ENCODE measurements at places on chromosomes 6 and 20.
A peak's percentile ranks its signal among the peaks of the same experiment; 100 is the strongest.

- no peak for DNase-seq
Observed at GRCh38 chr6:28433119-28433518, 10.2 kb downstream of the ZSCAN23 start.

- DNase-seq, result no peak
Observed at GRCh38 chr6:21395121-21395520, 198.4 kb upstream of the SOX4 start.

DNA sequence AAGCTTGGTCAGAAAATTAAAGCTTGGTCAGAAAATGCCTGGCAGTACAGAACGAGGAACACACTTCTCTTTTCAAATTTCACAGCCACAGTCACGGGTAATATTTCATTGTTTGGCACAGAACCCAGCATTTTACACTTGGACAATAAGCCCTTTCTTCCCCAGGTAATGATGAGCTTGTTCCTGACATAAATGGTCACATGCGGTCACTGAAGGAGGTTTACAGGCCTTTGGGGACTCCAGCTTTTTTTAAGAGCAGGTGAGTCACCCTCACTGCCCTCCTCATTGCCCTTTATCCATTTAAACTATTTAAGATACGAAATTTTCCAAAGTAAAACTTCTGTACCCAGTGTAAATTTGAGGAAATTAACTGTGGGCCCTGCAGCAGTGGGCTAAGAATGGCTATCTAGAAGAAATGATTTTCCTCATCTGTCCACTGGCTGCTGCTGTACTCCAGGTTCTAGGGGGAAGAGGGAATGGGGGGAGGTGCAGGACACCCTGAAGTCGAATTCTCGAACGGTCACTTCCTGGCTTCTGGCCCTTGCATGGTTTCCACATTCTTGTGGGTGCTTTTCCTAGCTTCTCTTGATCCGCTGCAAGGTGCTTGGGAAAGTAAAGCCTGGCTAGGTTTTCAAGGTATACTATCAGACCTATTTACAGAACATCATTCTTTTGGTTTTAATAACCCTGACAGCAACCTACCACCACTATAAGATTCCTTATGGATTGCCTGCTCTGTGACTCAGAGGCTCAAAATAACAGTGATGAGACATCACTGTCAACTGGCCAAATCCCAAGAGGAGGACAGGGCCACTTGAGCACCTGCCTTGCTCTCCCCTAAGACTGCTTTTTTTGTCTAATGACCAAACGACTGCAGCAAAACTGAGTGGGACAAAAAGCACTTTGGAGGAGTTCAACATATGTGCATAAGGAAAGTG, 75.8 kb downstream of the PREP start:
- DNase-seq, result no peak

- DNase-seq, result peak; percentile 94
Observed at GRCh38 chr20:54624706-54625390, 149.5 kb downstream of the DOK5 start.

GRCh38 chr6:37150314-37150713, 19.6 kb upstream of the PIM1 start:
- DNase-seq, result no peak

GRCh38 chr20:4067600-4068261, 52.4 kb upstream of the RNF24 start:
- DNase-seq, result no peak

DNA sequence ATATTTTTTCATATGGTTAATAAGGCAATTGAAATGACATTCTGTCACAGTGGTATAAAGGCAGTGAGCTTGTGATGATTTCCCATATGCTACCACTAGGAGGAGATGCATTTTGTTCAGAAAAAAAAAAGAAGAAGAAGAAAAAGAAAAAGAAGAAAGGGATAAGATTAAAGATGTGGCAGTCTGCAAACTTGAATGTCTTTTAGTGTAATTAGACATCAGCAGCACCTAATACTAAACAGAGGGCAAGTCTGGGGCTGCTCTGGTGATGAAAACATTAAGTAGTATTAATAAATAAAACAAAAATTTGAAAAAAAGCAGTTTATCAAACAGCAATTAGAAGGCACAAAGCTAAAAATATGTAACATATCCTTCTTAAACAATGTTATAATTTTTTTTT, 95.4 kb upstream of the DEFB112 start:
- DNase-seq, result no peak

GRCh38 chr20:46992640-46993035, 98.0 kb downstream of the EYA2 start:
- no peak for DNase-seq

GRCh38 chr6:11552442-11552841, 14.9 kb downstream of the TMEM170B start:
- no peak for DNase-seq

DNA sequence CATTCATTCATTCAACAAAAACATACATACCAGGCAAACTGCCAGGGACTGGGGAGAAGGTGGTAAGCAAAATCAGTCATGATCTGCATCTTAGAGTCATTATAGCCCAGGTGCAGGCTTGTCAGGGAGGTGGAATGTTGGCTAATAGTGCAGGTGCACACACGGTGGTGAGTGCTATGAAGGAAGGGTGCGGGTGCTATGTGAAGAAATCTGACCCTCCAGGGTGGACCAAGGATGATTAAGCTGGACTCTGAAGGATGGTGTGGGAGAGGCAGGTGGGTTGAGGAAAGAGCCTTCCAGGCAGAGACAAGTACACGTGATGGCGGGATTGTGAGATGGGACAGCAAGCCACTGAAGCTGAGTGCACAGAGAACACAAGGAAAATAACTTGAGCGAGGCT, 77.4 kb downstream of the B3GAT2 start:
- no peak for DNase-seq

DNA sequence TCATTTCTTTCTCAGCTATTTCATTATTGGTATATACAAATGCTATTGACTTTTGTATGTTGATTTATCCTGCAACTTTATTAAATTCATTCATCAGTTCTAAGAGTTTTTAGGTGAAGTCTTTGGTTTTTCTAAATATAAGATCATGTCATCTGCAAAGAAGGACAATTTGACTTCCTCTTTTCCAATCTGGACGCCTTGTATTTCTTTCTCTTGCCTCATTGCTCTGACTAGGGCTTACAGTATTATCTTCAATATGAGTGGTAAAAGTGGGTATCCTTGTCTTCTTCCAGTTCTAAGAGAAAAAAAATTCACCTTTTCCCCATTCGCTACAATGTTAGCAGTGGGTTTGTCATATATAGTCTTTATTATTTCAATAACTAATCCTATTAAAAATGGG, 38.0 kb downstream of the KIF16B start:
- no peak for DNase-seq

DNA sequence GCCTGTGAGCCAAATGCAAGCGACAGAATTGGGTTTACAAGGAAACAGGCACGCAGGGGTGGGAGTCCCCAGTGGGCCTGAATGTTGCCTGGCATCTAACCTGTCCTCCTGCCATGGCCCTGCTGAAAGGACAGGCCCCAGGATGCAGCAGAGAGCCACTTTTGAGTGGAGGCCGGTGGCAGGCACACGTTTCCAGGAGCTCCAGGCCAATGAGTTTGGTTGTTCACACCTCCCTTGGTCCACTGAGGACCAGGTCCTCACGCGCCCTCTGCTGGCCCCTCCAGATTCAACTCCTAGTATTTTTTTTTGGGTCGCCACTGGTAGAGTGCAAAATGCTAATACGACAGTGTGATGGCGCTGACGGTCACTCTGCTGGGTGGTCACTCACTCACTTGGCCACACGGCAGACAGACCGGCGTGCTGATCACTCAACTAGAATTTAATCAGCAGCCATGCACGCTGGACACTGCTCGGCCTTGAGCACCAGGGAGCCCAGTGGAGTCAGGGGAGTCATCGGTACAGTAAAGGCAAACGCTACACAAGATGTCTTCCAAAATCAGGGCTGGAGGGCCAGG, 81.7 kb upstream of the NFATC2 start:
- no peak for DNase-seq

- DNase-seq, result no peak
Observed at GRCh38 chr6:151180330-151181048, 59.3 kb upstream of the AKAP12 start.

- DNase-seq, result no peak
Observed at GRCh38 chr20:49993301-49993751, 10.5 kb downstream of the SNAI1 start.

DNA sequence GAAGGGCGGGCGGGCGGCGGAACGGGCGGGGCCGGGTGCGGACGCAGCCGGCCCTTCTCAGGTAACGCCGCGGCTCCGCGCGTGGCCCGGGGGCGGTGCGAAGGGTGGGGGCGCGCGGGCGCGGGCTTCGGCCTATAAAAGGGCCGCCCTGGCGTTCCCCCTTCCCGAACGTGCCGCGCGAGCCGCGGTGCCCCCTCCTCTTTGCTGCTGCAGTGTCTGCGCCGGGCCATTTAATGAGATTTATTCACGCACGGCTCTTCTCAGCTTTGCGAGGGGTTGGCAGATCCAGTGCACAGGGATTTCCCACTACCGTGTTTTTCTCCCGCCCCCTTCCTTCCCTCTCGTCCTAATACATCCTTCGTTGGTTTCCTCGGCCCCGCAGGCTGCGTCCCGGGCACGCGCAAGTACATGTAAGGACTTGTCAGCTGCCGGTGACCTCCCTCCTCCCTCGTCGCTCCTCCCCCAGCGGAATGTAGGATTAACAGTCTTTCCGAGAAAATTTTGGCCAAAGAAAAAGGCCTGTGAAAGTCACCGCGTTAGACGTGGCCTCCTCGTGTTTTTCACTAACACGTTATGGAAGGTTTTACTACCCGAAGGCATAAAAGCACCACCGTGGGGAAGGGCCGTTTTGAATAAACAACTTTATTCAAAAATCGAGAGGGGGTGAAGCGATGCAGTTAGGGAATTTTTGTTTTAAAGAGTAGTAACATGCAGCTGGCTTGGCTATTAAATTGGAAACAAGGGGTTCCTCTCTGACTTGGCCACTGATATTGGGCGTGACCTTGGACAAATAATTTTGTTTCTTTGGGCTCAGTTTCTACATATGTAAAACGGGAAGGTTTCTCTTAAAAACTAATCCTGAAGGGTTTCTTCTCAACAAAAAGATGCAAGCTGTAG, 966 bp upstream of the REV3L start:
- peak; percentile 85 for DNase-seq

- no peak for DNase-seq
Observed at GRCh38 chr6:11386323-11386722, 151.2 kb upstream of the TMEM170B start.

DNA sequence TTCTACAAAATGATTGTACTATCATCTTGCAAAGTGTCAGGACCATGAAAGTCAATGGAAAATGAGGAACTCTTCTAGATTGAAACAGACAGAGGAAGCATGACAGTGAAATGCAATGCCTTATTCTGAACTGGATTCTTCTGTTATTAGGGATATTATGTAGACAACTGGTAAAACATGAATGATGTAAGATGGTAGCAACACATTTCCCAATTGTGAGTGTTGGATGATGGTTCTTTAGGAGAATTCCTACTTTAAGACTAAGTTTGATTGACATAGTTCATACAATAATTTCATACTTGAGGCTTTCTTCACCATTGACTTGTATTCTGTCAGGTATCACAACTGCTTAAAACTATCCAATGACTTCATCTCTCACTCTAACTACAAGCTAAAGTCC, 4.5 kb downstream of the UBE3D start:
- DNase-seq, result no peak

- DNase-seq, result no peak
Observed at GRCh38 chr6:106397431-106397830, 36.9 kb downstream of the CRYBG1 start.

- DNase-seq, result no peak
Observed at GRCh38 chr20:50536333-50536732, 26.1 kb downstream of the PTPN1 start.

- DNase-seq, result no peak
Observed at GRCh38 chr20:33081411-33082154, 2.1 kb downstream of the BPIFB4 start.

- no peak for DNase-seq
Observed at GRCh38 chr6:166687070-166687878, 60.2 kb upstream of the RPS6KA2 start.

GRCh38 chr6:47457370-47457769, 20.2 kb upstream of the CD2AP start:
- DNase-seq, result no peak

DNA sequence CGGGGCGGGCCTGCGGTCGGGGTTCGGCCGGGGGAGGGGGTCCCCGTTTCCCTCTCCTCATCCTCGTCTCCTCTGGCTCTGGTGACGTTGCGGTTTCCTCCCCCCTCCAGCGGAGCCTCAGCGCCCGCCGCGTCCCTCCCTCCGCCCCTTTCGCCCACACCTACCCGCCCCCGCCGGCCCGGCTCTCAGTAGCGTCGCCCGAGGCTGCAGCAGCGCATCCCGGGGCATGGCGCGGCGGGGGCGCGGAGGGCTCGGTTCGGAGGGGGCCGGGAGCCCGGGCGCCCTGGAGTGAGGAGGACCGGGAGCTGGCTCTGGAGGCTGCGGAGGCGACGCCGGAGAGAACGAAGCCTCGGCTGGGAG, at the start of gene DSE:
Gene DSE, plus strand, starts transcription at position 188 of the 360 bp plus-strand sequence. CDS start 28,304 bp downstream, outside the sequence.
- DNase-seq, result peak; percentile 73

GRCh38 chr6:89777455-89777854, 42.1 kb downstream of the MDN1 start:
- DNase-seq, result no peak

DNA sequence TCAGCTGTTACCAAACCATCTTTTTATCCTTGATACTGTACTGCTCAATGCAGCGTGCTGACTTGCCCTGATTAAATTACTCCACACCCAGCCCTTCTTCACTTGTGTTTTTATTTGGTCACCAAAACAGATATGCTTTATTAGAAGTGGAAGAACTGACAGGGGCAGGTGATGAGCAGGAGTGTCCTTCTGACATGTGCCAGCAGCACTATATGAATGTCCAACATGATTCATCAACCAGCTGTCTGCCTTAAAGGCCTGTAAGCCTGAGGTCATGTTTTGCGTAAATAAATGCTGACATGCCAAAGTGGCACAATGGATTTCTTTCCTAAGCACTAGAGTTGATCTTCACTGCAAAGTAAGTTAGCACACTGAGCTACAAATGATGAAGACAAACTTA, 15.4 kb downstream of the POPDC3 start:
- peak; percentile 55 for DNase-seq

GRCh38 chr6:105313211-105313610, 89.7 kb downstream of the PREP start:
- no peak for DNase-seq

DNA sequence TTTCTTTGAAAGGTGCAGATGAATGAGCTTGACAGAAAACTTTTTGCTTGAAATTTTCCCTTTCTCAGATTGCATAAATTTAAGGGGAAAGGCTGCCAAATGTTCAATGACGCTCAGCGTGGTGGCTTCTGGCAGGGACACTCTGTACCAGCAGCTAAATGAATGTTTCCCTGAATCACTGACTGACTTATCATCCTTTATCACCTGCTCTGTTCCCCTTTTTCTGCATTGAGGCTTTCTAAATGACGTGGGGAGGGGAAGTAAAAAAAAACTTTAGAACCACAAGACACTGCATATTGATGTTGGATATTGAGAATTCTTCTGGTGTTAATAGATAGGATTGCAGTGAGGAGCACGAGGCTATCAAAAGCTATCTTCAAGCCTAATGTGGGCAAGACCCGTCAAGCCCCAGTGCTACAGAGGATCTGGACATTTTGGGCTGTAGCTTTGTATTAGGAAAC, 46.9 kb upstream of the ENPP5 start:
- DNase-seq, result peak; percentile 63

All from globus pallidus (tissue), 1 donor.